Glutamatergic neuron (in vitro differentiated cells): ENCODE measurements at places on chromosomes 7 and 10. TPM values are rescaled to one million over a fixed set of nuclear protein-coding genes. Genes with fewer than 3 reads are reported as not detected.

GRCh38 chr7:36301914-36302771, 87.5 kb upstream of the ANLN start:
- DNase-seq: no peak

The KDM7A gene
- total RNA-seq: 25.4 TPM

- DNase-seq: no peak
Measured at GRCh38 chr10:76937181-76937600, 700.4 kb downstream of the KCNMA1 start.

GRCh38 chr10:16700331-16700730, 116.9 kb downstream of the RSU1 start:
- no peak for DNase-seq

The FEZF1 gene
- total RNA-seq: 12.7 TPM

GRCh38 chr10:68087685-68088401, 12.8 kb upstream of the HERC4 start:
- DNase-seq: no peak

DNA sequence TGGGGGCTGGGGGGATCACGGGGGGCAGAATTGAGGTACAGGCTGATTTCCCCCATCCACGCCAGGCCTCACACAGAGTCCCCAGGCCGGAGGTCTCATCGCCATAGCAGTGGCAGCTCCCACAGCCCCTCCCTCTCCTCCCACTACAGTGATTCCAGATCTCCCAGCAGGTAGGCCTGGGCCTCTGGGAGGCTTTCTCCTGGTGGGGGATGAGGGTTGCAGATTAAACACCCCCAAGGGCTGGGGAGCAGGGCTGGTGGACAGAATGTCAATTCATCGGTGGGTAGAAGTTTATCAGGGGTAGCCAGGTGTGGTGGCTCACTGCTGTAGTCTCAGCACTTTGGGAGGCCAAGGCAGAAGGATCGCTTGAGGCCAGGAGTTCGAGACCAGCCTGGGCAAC, 37.2 kb upstream of the HSPB1 start:
- DNase-seq: no peak

DNA sequence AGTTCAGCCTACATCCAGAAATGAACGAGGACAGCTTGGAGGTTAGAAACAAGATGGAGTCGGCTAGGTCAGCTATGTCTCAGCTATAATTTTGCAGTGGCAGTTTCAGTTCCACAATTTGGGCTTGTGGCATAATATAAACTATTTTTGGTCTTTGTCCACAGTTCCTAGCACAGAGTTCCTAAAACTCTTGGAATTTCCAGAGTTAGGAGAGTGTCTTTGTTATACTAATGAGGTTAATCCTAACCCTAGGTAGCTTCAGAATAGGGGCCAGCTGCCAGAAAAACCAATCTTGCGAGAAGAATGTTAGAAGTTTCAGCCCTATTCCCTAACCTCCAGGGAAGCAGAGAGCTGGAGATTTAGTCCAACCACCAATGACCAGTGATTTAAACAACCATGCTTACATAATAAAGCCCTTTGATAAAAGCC, 131.9 kb downstream of the AKR1D1 start:
- DNase-seq: no peak

DNA sequence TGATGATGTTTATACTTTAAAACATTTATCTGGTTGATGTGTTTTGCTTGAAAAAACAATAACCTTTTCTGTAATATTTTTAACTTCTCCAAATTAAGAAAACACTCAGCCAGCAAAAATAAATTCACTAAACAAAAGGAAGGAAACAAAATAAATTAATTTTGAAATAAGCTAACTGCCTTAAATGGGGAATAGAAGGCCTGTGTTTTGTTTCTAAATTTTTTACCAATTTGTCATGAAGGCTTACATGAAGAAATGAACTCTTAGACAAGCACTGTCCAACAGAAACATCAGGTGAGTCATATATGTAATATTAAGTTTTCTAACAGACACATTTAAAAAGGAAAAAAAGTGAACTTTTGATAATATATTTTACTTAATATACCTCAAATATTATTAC, 68.5 kb downstream of the LRRN3 start:
- DNase-seq: no peak

The C10orf67 gene
- not detected for total RNA-seq

- no peak for DNase-seq
Measured at GRCh38 chr10:17033529-17034260, 95.9 kb downstream of the CUBN start.
